Cortex of kidney (tissue), 1 donor: ENCODE measurements at places on chromosomes 7 and 10.

- DNase-seq, result no peak
These were observed 332.4 kb upstream of the IGFBP3 start for GRCh38 chr7:46253520-46253919.

- no peak for DNase-seq
These were observed 562 bp downstream of the GRK5 start for GRCh38 chr10:119207713-119208552.

DNA sequence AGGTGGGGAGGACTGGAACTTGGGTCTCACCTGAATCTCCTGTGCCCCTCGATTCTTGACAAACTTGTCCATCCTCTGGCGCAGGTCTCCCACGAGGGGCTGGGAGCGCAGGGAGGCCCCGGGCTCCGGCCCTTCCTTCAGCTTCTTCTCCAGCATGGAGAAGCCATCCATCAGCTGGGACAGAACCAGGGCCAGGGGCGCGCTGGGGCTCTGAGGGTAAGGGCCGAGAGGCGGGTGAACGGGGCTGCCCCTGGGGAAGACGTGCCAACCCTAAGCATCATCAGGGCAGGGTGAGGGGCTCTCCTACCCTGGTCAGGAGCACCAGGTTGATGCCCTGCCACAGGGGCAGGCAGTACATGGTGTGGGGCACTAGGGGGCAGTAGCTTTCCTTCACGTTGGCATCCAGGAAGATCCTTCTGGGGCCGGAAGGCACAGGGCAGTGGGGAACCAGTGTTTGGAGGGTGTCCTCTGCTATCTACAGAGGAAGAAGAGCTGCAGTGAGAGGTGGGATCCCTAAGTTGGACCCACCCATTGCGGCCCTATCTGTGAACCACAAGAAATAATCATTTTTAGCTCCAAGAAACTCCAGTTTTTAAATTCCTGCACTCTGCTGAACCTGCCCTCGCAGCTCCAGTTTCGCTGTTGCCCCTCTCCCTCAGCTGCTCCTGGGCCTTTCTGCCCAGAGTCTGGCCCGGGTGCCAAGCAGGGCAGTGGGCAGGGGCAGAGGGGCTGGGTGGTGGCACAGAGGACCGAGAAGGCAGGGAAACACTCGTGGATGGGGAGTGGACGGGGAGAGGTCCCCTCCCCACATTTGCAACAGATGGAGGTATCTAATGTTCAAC, 10.8 kb upstream of the PYROXD2 start:
- DNase-seq, result no peak

GRCh38 chr7:2606539-2606936, 25.2 kb upstream of the TTYH3 start:
- no peak for DNase-seq

DNA sequence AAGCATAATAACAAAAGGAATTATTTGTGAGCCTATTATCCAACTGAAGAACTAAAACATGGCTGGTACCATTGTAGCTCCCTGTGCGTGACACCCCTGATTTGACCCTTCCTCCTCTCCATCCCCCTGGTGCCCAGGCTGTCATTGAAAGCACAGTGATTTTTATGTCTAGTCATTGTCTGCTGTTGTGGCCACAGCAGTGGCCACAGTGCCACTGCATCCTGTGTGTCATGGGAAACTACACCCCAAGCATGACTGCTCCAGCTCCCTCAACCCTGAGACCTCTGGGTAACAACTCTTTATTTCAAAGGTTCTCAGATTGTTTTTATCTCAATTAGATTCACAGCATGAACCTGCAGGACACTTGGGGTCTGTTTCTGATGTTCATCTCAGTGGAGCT, 52.0 kb downstream of the ERLIN1 start:
- DNase-seq, result no peak

GRCh38 chr7:128752251-128752650, 13.1 kb downstream of the CALU start:
- no peak for DNase-seq

GRCh38 chr10:29862923-29863614, 196.3 kb downstream of the JCAD start:
- DNase-seq, result no peak

DNA sequence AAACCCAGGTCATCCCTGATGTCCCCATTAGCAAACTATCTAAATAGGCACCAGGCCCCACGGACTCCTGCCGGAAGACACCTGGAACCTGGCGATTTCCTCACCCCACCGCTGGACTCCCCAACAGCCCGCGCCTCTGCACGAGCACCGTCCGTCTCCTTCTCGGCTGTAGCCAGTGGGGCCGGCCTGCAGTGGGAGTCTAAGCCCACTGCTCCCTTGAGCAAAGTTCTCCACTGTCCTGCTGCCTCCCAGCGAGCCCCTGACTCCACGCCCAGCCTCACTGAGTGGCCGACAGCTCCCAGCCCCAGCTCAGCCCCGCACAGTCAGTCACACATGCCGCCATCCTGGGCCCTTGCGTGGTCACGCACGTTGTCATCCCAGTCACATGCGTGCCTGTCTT, 211.3 kb upstream of the PPP2R2D start:
- no peak for DNase-seq

GRCh38 chr7:64774204-64774842, 19.9 kb upstream of the ZNF138 start:
- DNase-seq, result no peak

DNA sequence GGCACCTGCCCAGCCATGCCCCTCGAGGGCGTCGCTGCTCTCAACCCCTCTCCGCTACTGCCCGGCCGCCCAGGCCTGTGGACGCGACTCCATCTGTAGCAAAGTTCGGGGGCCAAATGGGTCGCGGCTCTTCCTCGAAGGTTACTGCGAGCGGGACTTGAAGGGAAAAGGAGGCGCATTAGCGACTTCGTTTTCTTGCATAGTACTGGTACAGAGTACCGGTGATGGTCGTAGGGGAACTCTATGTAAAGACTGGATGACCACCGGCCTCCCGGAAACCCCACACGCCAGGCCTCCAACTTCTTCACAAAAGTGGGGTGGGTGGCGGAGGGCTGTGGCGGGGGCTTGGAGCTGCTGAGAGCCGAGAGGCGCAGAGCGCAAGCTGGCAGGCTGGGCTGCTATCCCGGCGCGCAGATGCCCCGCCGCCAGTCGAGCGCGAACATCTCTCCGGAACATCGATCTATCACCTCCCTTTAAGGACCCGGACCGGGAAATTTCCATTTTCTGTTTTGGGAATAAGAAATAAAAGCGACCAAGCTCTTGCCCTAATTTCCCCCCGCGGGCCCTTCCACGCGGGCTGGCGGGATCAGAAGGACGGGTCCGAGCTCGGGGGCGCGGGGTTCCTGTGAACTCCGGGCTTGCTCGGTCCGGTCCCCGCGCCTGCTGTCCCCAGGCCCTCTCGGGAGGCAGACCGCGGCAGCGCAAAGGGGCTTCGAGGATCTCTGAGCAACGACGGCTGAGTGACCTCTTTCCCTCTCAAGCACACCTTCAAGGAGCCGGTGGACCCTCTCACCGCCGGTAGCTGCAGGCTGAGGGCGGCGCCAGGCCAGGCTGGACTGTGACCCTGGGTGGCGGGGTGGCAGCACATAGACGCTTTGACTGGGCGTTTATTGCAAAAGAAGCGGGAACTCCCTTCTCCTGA, 12.2 kb upstream of the FEZF1 start:
- DNase-seq, result no peak

DNA sequence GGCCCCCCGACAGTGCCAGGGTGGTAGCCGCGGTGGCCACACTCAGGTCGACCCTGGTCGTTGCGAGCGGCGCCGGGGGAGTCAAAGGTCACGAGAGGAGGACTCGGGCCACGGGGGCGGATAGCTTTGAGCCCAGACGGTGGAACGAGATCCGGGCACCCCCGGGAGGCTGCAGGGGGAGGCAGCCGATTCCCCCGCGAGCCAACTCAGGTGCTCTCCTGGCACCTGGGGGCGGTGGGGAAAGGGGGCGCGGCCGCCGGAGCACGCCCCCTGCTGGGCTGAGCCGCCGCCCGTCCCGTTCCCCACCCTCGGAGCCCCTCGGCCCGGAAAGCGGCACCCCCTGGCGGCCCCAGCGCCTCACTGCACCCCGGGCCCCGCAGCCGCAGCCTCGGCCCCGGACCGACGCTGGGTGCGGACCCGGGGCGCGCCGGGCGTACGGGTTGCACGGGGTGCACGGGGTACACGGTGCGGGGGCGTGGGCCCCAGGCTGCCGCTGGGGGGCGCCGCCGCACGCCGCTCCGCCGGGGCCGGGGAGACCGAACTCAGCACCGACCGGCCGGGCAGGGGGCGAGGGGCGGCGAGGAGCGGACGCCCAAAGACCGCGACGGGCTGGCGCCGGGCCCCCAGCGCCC, 521 bp upstream of the NYAP1 start:
- no peak for DNase-seq

DNA sequence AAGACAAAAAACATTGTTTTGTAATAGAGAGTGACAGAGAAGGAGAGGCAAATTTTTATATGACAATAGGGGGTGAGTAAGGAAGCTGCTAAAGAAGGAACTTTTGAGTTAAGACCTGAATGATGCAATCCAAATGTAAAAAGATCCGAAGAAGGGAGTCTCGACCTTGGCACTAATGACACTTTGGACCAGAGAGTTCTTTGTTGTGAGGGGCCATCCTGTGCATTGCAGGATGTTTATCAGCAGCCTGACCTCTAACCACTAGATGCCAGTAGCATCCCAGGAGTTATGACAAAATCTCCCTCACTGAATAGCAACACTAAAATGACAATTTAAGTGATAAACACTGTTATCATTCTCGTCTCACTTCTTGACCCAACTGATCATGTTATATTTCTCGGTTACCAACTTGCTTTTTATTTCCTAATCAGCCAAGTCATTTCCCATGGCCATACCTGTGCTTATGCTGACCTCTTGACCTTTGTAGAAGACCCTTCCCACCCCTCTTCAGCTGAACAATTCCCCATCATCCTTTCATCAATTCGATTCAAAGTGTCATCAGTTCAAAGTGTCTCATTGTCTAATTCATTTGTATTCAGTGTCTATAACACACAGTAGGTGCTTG, 30.0 kb downstream of the DGKI start:
- DNase-seq, result no peak

DNA sequence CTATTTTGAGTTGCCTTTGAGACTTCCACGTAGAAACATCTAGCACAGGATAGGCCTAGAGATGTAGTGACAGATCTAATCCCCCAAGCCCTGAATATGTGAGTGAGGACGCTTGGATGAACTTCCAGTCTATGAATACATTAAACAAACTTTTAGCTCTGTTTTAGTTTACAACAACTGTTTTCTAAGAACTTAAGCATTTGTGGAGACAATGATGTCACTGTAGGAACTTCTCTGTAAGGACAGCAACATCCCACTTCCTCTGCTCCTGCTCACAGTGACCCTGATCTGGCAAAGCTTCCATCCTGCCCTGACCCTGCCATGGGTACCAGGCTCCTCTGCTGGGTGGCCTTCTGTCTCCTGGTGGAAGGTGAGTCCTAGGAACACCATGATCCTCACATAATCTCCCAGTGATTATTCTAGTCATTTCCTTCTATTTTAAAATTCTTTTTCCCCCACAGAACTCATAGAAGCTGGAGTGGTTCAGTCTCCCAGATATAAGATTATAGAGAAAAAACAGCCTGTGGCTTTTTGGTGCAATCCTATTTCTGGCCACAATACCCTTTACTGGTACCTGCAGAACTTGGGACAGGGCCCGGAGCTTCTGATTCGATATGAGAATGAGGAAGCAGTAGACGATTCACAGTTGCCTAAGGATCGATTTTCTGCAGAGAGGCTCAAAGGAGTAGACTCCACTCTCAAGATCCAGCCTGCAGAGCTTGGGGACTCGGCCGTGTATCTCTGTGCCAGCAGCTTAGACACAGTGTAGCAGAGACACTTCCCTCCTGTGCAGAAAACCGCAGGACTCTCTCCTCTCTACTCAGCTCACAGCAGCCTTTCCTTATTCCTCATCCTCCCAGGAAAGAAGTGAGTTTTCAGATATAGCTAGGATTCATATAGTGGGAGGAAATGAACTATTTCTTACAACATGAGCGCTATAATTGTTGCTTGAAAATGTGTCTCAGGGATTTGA, 194.4 kb upstream of the PRSS1 start:
- DNase-seq, result no peak

- DNase-seq, result no peak
These were observed 244.0 kb downstream of the SKAP2 start for GRCh38 chr7:26620352-26620751.

DNA sequence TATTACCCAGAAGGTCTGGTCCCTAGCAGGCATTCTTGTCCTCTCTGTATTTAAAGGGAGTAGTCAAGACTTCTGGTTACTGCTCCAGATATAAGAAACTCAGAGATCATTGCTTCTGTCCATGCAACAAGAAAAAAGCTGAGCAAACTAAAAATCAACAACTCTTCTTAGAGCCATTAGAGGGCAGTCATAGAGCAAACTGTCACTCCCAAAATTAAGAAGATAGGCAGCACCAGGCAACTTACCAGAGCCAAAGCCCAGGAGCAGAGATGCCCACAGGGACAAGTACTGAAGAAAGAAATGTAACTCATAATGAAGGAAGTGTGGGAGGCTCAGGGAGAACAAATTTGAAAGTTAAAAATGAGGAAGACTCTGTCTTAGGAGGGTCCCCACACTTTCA, 472.9 kb upstream of the COBL start:
- no peak for DNase-seq

DNA sequence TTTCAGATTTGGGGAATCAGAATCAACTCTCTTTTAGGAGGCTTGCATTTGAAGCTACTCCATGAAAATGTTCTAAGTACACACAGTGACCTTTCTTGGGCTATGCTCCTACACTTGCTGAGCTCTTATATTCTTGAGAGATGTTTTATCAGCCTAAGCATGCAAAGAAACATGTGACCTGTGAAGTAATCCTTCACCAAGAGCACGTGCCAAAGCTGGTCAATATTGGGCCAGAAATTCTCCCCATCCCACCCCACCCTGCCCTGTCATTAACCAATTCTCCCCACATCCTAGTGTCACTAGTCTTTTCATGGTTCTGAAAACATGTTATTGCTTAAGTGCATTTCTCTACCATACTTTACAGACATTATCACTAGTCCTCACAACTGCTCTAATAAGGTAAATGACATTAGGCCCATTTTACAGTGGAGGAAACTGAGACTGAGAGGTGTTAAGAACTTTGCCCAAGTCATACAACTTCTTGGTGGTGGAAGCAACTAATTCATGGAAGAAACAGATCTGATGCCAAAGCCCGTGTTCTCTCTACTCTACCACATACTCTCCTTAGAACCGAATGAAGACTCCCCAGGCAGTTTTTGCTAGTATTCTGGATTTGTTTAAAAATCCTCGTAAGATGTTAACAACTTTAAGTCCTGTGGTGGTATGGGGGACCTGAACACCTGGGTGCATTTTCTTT, 200.6 kb downstream of the PTEN start:
- no peak for DNase-seq

- no peak for DNase-seq
These were observed 420.3 kb downstream of the PHTF2 start for GRCh38 chr7:78218876-78219275.
